ENCODE measurements at places on chromosomes 2 and 18. TPM values are rescaled to one million over a fixed set of nuclear protein-coding genes. Genes with fewer than 3 reads are reported as not detected.

DNA sequence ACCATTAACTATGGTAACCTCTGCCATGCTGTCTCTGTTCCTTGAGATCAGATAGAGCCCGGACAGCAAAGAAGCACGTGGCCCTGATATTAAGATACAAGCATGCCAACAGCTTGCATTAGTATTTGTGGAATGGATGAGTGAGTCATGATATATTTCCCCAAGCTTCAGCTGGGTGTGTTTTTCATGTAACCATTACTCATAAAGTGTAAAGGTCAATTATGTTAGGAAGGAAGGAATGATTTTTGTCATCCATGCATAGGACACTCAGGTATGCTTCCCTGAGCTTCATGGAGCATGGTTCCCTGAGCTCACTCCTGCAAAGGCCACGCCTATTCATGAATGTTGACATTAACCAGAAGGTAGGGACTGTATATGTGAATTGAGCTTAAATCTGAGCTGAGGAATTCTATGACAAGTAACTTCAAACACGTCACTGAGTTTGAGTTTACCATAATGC lies 74.6 kb downstream of the ARL4C start:
- DNase-seq = peak; percentile 95

DNA sequence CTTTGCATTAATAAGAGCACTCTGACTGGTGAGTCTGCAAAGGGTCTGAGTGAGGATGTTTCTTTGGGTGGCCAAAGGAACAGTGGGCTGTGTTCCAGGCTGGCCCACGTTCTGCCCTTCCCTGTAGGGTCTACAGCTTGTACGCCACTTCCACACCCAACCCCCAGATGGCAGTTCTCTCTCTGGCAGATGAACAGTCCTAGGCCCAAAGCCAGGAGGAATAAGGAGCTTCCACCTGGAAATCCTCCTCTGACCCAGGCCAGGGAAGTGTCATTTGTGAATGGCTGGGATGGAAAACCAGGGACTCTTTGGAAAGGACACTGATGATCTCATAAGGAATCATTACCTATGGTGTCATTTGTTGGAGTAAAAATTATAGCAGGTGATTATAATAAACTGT lies 6.6 kb downstream of the OTOF start:
- DNase-seq = no peak

DNA sequence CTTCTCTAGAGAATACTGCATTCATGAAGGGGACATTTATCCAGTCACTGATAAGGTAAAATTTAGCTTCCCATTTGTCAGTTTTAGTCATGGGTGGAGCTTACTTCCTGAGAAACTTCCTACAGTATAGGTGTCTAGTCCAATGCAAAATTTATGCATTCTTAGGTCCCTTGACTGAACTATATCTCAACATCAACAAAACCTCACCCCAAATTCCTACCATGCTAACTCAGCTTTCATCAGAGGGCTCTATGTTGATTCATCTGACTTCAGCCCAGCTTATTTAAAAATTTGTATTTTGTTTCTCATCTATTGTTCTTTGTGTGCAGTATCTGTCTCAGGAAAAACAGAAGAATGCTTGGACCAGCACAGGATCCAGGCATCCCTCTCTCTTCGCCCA lies 296.4 kb upstream of the ACVR2A start:
- DNase-seq = no peak

DNA sequence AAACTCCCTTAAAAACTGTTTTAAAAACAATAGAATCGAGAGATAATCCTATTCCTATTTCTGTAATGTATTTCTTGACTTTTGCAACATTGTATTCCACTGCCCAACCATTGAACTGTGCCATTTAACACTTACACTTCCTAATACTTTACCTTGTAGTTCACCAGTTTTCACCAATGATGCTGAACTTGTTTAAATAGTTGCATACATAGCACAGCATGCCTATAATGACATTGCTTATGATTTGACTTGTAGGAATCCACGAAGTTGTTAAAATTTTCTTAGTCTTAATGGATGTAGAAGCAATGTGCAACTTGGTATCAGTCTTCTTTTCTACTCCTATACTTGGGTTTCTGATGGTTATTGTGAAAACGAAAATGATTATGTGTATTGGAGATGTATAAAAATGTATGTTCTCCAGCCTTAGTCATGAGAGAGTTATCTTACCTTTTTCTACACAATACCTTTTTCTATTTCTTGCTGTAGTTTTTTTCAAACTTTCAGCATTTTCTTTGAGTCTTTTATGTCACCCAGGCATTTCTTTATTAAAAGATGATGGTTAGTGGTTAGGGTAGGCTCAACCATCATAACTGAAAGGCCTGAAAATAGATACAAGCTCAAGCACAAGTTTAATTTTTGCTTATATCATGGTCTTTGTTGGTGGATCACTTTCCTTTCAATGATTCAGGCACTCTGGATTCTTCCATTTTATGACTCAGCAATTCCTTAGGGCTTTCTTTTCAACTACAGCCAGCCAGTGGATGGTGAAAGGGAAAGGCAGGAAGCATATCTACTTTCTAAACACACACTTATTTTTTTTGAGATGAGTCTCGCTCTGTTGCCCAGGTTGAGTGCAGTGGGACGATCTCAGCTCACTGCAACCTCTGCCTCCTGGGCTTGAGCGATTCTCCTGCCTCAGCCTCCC lies 9.4 kb downstream of the GPD2 start:
- peak; percentile 90 for DNase-seq

DNA sequence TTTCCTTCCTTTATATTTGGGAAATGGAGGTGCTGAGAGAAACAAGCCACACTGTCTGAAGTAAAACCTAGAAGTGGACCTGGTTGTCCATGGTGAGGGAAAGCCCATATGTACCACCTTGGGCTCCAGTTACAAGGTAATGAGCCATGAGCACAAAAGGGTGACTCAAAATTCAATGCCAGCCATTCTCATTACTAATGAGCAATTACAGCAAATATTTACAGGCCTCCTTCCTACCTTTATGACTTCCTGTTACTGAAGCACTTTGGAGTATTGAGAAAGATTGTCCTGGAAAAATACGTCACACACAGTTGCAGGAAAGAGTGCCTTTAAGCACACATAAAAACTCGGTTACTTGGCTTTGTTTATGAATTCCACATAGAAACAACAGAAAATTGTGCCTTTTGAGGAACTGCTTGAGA lies 9.1 kb downstream of the EPAS1 start:
- peak; percentile 37 for DNase-seq

ZNF396 gene
- 0.54 TPM for total RNA-seq

DNA sequence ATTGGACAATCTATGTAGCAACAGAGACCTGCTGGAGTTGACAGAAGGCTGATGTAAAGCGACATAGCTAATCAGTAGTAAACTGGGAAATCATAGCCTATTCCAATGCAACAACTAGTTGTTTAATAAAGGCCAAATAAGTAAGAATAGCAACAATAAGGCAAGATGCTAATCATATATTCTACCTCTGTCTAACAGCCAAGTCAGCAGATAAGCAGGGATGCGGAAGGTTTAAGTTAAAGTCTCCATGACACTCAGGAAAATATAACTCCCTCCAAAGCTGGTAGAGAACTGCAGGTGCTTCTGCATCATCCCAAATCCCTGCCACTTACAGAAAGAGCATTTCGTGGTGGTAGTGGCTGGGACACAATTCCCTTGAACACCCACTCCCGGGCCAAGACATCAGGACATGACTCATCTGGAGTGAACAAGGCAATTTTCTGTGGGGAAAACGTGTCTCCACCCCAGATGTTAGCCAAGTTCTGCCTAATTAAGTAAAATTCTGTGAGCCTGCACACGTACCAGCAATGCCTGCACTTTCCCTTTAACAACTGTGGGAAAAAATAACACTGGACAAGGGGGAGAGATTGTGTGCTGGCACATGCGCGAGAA lies 413.6 kb upstream of the ID2 start:
- no peak for DNase-seq

GRCh38 chr2:158668001-158668765 lies 126.9 kb upstream of the DAPL1 start:
- no peak for DNase-seq

GRCh38 chr18:45879681-45880655 lies 54.5 kb downstream of the SIGLEC15 start:
- DNase-seq = peak; percentile 65

- DNase-seq = peak; percentile 84
Measured at GRCh38 chr18:10057894-10058791, 144.3 kb downstream of the VAPA start.

KRTCAP3 gene
- not detected for total RNA-seq

DNAJC5G gene
- not detected for total RNA-seq

UGT1A4 gene
- not detected for total RNA-seq

DNA sequence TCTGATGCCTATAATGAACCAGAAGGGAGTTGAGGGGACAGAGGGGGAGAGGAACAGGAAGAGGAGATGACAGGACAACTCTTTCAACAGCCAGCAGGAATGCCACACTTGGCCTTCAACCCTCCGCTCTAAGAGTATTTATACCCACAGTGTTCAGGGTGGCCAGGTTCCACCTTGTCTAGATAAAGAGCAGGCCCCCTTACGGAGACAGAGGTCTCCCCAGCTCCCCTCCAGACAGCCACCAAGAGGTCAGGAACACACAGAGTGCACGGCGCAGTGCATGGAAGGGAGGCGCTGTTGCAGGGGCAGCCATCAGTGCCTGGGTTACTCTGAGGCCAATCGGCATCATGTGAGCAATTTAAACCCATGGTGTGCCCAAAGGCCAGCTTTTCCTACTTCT lies 176.9 kb downstream of the SMAD7 start:
- DNase-seq = no peak

DNA sequence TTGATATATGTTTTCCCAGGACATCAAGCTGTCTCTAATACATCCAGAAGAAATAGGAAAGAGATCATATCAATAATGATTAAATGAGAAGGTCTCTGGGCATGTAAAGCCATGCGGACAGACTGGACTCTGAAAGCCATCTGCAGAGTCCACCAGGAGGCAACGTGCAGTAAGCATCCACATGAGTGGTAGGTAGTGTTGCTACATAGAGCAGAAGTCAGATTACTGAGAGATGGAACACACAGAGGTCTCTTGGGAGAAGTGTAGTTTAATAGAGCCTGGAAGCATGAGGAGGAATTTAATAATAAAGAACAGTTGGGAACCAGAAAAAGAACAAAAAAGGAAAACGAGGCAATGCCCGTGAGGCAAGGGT lies 758.1 kb upstream of the DDX18 start:
- DNase-seq = no peak

DNA sequence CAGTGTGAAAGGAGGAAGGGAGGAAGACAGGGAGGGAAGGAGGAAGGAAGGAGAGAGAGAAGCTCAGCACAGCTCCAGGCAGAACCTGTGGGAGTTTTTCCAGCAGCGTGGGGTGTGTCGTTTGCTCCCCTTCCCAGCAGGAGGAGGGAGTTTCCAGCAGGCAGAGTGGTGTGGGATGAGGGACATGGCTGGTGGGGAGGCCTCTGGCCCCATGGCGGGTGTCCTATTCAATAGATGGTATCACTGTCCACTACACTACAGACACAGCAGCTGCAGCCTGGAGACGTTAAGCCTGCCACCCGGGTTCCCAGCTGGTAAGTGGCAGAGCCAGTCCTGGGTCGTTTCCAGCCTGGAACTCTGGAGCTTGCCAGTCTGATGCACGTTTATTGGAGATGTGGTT lies 44.7 kb downstream of the GLI2 start:
- no peak for DNase-seq

- no peak for DNase-seq
Measured at GRCh38 chr2:176902454-176902853, 310.1 kb upstream of the HNRNPA3 start.

TMEM200C gene
- total RNA-seq = 1.7 TPM

GRCh38 chr2:105309147-105309545 lies 20.4 kb downstream of the TGFBRAP1 start:
- no peak for DNase-seq

Measured in IMR-90 (cell line).